ENCODE measurements at places on chromosomes 4 and X.

- peak; percentile 69 for DNase-seq
These were observed 101.2 kb downstream of the ZNF674 start for GRCh38 chrX:46444011-46444410.

- DNase-seq = no peak
These were observed 502.6 kb upstream of the HS3ST1 start for GRCh38 chr4:11931266-11931820.

DNA sequence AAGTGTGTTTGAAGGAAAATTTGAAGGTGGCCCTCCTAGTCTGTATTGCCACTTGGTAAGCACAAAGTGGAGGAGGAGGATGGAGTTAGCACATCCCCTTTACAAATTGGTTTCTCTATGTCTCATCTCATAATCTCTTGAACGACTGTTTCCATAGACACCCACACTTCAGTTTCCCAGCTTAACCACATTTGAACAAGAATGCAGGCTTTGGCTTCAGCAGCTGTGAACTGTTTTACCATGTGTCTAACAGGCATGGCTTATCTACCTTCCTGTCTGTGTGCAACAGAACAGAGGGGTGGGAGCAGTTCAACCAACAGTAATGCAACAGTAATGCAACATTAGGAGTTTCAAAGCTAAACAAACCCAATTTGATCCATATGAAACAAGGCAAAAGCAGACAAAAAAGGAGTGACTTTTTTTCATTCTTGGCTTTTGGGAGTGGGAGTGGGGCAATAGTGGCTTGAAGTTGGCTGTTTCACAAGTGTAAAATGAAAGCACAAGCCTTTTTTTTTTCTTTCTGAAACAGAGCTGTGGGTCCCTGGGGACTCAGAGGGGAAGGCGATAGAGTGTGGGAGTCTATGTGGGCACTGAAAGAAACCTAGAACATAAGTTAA is 108.0 kb downstream of the ITM2A start:
- no peak for DNase-seq

- DNase-seq = no peak
These were observed 60.9 kb downstream of the CAMK2D start for GRCh38 chr4:113700602-113701150.

DNA sequence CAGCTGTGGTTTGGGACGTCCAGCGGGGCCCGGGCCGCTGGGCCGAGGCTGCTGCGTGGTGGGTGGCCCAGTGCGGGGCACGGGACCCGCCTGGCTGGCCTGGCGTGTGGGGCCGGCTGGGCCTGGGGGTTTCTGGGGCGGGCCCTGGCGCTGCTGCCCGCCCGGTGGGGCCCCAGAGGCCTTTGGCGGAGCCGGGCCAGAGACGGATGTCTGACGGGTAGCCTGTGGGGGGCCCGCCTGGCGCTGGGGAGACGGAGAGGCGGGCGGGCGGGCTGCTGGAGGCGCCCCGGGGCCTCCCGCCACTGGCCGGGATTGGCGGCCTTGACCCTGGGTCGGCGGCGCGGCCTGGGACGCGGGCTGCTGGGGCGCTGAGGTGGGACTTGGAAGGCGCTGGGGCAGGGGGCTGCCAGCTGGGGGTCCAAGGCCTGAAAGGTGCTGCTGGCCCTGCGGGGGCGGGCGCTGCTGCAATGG is 8.1 kb upstream of the TIMP1 start:
- no peak for DNase-seq

DNA sequence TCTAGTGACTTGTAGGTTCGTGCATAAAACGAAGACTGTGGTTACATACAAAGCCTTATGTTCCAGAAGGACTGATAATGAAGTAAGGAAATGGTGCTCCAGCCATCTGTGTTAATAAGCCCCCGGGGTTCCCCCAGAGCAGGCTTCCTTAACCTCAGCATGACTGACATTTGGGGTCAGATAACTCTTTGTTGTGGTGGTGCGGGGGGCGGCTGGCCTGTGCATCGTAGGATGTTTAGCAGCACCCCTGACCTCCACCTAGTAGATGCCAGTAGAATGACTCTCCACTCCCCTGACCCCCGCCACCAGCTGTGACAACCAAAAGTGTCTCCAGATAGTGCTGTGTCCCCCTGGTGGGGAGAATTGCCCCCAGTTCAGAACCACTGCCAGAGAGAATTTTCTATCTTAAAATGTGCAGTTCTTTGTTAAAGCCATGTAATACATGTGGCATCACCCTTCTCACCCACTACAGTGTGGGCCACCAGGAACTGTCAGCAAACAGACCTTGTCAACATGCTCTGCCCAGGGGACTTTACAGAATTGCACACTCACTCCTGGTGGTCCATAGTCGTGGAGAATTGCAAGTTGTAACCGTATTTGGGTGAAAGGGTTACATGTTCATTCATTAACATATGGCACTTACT is 7.5 kb downstream of the SH3KBP1 start:
- no peak for DNase-seq

Data from fibroblast of skin of right quadriceps (primary cell).